Spinal cord (tissue), 10 donors: ENCODE measurements at places on chromosomes 3 and 15. TPM values are rescaled to one million over a fixed set of nuclear protein-coding genes. Genes with fewer than 3 reads are reported as not detected.

The ZNF860 gene
- 1.9 TPM for polyA plus RNA-seq

The IL20RB gene
- 0.67 TPM for polyA plus RNA-seq

The DAPK2 gene
- polyA plus RNA-seq = 6.7 TPM

The FBXO40 gene
- polyA plus RNA-seq = 0.09 TPM

The RSRC1 gene
- polyA plus RNA-seq = 39.4 TPM

The LRRC15 gene
- 0.14 TPM for polyA plus RNA-seq

The TMEM207 gene
- not detected for polyA plus RNA-seq

The UBR1 gene
- 22.2 TPM for polyA plus RNA-seq

The SYNPR gene
- polyA plus RNA-seq = 71.4 TPM

The TGM4 gene
- polyA plus RNA-seq = 0.17 TPM

The CTXN2 gene
- 1.1 TPM for polyA plus RNA-seq

The EPB42 gene
- 1.3 TPM for polyA plus RNA-seq

The GREM1 gene
- 6.0 TPM for polyA plus RNA-seq

The ALAS1 gene
- 57.5 TPM for polyA plus RNA-seq

The SPRED1 gene
- 52.8 TPM for polyA plus RNA-seq

The LSM3 gene
- polyA plus RNA-seq = 16.3 TPM

The CCR1 gene
- 3.0 TPM for polyA plus RNA-seq

The FANCD2 gene
- polyA plus RNA-seq = 17.3 TPM

The INSYN1 gene
- 127 TPM for polyA plus RNA-seq

The TBL1XR1 gene
- polyA plus RNA-seq = 86.7 TPM

The MYH15 gene
- polyA plus RNA-seq = 0.35 TPM

The UCN2 gene
- polyA plus RNA-seq = 0.29 TPM

The KBTBD13 gene
- polyA plus RNA-seq = 0.08 TPM

The SERINC4 gene
- polyA plus RNA-seq = 0.29 TPM

The PDZRN3 gene
- 31.2 TPM for polyA plus RNA-seq
